ENCODE measurements at places on chromosomes 2 and 18. TPM values are rescaled to one million over a fixed set of nuclear protein-coding genes. Genes with fewer than 3 reads are reported as not detected.
A peak's percentile ranks its signal among the peaks of the same experiment; 100 is the strongest.

Gene HSBP1L1
- not detected for total RNA-seq

DNA sequence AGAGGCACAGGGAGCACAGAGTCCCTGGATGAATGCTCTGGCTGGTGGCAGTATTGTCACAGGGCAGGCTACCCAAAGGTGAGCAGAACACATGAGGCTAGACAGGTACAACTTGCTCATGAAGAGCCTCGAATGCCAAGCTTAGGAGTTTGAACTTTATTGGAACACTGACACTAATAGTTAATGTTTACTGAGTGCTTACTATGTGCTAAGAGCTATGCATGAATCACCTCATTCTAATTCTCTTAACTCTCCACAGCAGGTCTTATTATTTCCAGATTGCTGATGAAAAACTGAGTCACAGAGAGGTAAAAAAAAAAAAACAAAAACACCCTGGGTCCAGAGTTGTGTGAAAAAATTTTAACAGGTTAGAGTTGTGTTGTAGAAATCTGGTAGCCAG lies 6.1 kb upstream of the EMX1 start:
- DNase-seq, result no peak

Gene FAM117B
- total RNA-seq, result 1.2 TPM

DNA sequence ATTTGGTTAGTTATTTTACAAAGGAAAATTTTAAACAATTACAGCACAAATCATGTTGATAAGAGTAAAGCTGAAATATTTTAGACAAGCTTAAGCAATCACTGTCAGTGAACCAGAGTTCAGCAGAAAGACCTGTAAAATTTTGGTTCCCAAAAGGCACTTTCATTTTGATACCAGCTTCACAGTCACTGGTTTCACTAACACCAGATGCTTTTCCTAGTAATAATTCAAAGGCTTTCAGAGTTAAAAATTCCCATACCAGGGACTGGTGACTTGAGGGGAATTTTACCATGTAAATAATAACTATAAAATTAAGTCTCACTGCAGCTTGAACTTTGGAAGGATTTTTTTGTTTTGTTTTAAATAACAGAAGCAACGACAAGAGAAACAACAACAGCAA lies 102.3 kb upstream of the CD302 start:
- DNase-seq, result no peak

DNA sequence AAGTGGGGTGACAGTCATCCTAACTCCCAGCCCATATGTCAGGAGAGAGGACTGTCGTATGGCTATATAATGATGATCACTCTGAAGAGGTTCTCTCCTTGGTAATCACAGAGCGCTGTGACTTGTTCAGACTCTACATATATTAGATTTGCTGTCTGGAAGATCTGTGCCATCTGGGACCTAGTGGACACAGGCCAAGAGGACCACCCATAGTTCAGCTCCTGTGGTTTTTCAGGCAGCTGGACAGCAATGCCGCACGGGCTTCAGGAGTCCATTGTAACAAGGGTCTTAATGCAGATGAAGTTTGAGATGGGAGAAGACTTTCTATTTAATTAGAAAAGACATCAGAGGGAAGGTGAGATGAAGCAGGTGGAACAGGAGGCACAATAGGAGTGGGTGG lies 40.1 kb upstream of the EPHA4 start:
- no peak for DNase-seq

- DNase-seq, result peak; percentile 10
These were observed 311.4 kb downstream of the CTNNA2 start for GRCh38 chr2:79824086-79824786.

Gene CSRNP3
- total RNA-seq, result 1.4 TPM

DNA sequence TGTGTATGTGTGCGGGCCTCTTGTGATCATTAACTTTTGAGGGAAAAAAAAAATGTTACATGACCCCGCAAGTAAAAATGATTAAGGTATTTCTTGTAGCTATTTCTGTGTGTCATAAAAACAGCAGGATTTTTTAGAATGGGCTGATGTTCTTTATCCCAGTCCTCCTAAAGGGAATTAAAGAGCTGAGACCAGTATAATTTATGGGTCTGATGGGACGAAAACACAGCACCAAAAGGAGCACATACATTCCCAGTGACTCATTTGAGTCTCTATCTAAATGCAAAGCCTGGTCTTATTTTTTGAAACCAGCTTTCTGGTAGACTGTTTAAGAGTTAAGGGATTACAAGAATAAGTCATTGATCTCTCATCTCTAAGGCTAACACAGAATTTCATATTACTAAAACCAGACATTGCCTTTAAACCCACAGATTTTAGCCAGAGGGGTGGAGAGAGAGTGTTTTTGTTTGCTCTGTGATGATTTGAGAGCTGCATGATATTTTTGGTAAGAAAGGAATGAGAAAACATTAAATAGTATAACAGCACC lies 342.3 kb upstream of the EPHA4 start:
- DNase-seq, result peak; percentile 40

- peak; percentile 8 for DNase-seq
These were observed 104.7 kb upstream of the CDCA7 start for GRCh38 chr2:173249661-173250641.

Gene DARS1
- 98.0 TPM for total RNA-seq

Gene ST6GAL2
- not detected for total RNA-seq

- no peak for DNase-seq
These were observed 161.5 kb downstream of the PTGR3 start for GRCh38 chr18:75047240-75047961.

- no peak for DNase-seq
These were observed 189.3 kb downstream of the KCNS3 start for GRCh38 chr2:18067588-18068384.

Gene TMEM37
- total RNA-seq, result not detected

All from LHCN-M2 (cell line).